WTC11 (cell line): ENCODE measurements at places on chromosomes 3 and 15. TPM values are rescaled to one million over a fixed set of nuclear protein-coding genes. Genes with fewer than 3 reads are reported as not detected.

The ADGRG7 gene
- total RNA-seq = not detected in 3 replicates

- no peak for DNase-seq
Observed at GRCh38 chr3:13195374-13195773, 122.1 kb upstream of the IQSEC1 start.

GRCh38 chr15:43776718-43777266 is at the start of gene ELL3:
TSS of gene ELL3 (minus strand) at chr15:43776966. CDS start at chr15:43776901, 65 bp downstream.
- peak; percentile 68 for DNase-seq

DNA sequence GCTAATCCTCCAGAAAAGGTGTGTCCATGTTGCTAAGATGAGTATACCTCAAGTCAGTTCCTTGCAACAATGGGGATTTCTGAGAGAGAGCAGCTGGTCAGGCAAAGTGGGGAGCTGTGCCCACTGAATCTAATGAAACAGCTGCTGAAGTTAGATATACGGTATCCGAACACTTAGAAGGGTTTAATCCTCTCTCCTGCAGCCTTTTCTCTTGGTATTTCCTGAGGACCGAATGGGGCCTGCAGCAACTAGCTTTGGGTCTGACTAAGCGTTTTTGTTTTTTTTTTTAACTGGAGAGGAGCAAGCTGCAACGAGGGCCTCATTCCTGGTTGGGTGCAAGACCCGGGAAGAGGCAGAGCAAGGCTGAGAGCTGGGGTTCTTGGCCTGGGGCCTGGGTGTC is 37.6 kb upstream of the BNC1 start:
- no peak for DNase-seq

- DNase-seq = no peak
Observed at GRCh38 chr3:138220788-138221187, 33.7 kb downstream of the ARMC8 start.
